NCI-H2029 (cell line): ENCODE measurements at places on chromosomes 11 and 22.
A peak's percentile ranks its signal among the peaks of the same experiment; 100 is the strongest.

- DNase-seq, result no peak
Observed at GRCh38 chr11:131522851-131523250, 152.4 kb downstream of the NTM start.

DNA sequence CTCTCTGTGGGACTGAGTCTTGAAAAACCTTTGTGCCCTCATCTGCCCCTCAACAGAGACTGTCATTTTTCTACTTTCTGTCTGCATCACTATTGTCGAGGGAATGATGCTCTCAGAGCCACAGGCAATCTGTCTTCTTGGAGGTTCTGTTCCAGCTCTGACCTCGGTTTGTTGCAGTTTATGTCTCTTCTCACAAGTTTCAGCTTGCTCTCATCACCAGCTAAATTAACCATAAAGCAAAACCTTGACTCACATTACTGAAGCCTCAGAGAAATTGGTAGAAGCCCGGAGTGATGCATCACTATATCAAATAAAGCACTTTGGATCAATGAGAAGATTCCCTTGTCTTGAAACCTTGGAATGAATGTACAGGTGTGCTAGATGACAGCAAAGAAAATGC is 60.6 kb upstream of the BLID start:
- no peak for DNase-seq

- no peak for DNase-seq
Observed at GRCh38 chr11:30705913-30706675, 119.9 kb upstream of the MPPED2 start.

DNA sequence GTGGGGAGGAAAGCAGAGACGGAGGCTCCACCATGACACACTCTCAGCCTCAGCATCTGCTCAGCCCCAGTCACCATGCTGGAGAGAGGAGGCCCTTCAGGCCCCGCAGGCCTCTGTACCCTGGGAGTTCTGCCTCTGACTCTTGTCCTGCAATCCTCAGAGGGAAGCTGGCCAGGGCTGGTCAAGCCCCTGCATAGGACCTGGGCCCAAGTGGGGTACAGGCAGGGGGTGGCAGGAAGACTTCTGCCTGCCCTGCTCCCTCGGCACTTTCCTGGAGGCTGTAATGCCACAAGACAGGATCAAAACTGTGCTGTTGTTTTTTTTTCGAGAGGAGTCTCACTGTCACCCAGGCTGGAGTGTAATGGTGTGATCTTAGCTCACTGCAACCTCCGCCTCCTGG is 33.7 kb downstream of the LRRC74B start:
- no peak for DNase-seq

GRCh38 chr11:6646918-6647679 is 8.5 kb downstream of the DCHS1 start:
- no peak for DNase-seq

DNA sequence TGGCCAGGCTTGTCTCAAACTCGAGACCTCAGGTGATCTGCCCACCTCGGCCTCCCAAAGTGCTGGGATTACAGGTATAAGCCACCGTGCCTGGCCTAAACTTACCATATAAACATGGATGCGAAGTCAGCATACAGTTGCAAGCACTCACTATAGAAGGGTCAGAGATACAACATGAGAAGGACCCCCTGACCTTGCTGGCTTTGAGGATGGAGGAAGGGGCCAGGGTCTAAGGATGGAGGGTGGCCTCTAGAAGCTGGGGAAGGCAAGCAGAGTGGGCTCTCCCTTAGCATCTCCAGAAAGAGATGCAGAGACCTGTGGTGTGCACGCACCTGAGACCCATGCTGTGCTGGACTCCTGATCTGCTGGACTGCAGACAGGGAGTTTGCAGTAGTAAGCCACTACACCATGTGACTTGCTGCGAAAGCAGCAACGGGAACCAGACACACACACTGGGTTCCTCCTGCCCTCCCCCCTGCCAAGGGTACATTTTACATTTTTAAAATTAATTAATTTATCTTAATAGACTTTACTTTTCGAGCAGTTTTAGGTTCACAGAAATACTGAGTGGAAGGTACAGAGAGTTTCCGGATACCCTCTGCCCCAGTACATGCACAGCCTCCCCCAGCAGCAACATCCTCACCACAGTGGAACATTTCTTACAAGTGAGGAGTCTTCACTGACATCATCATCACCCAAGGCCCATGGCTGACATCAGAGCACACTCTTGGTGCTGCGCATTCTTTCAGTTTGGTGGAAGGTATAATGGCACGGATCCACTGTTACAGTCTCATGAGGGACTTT is 170.1 kb upstream of the B3GAT1 start:
- DNase-seq, result no peak

DNA sequence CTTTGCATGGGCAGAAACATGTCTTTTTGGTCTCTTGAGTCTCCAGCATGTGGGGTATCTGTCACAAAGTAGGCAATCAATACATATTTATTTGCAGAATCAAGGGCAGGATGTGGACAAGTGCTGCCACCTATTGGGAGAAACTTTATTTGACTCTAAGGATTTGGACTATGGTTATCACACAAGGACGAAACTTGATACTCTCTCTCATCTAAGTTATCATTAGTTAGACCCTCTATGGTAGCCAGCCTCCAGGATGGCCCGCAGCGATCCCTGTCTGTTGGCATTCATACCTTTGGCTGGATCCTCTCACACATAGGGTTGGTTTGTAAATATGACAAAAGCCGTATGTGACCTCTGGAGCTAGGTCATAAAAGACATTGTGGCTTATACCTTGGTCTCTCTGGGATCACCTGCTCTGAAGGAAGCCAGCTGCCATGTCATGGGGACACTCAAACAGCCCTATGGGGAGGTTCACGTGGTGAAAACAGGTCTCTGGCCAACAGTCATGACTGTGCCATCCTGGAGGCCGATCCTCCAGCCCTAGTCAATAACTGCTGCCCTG is 1.1 kb upstream of the FBXO7 start:
- peak; percentile 4 for DNase-seq

DNA sequence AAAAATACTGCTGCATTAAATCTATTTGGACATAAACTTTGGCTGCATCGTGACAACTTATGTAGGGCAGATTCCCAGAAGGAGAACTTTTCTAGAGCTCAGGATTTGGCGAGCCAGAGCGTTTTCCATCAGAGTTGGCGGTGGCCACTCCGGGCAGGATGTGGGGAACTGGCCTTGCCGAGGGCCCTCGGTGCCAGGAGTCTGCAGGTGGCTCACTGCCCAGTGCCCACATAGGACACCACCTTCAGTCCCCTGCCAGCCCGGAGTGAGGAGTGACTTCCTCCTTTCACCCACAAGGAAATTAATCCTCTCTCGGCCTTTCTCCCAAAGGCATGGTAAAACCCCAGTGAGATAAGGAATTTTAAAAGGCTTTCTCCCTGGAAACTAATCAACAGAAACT is 1.6 kb upstream of the LGALS2 start:
- DNase-seq, result peak; percentile 55

- DNase-seq, result no peak
Observed at GRCh38 chr22:20572132-20572802, 64.9 kb downstream of the MED15 start.

GRCh38 chr11:83558281-83558680 is 272.1 kb upstream of the CCDC90B start:
- DNase-seq, result no peak

DNA sequence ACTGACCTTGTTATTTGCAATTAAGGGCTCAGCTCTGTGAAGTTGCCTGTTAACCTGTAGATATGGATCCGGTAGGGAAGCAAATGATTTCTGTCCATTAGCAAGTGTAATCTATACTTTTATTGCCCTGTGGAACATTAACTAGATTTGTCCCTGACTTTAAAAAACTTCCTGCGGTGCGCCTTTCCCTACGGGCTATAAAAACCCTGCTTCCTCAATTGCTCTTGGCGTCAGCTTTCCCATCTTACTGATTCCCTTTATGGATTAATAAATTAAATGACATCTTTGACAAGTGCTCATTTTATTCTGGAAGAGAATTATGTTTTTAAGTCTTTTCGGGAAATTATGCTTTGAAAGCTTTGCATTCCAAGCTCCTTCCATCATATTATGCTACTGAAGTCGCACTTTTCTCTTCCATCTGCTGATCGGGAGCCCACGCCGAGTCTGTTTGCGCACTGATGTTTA is 18.3 kb upstream of the CLMP start:
- DNase-seq, result no peak

DNA sequence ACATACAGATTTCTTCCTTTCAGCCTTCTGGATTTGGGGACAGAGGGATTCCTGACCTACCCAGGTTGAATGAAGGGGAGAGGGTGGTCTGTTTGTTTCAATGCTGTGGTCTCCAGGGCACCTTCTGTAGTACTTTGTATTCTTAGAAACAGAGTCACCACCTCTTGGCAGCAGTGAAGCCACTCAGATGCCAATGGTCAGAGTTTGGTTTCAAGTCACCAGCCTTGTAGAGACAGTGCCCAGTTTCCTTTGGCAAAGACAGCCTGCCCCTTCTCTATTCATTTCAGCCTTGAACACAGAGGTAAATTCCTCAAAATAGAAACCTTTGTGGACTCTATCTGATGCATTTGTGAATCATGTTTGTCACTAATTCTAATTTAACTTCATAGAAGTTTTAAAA is 111.7 kb upstream of the RASSF10 start:
- no peak for DNase-seq

DNA sequence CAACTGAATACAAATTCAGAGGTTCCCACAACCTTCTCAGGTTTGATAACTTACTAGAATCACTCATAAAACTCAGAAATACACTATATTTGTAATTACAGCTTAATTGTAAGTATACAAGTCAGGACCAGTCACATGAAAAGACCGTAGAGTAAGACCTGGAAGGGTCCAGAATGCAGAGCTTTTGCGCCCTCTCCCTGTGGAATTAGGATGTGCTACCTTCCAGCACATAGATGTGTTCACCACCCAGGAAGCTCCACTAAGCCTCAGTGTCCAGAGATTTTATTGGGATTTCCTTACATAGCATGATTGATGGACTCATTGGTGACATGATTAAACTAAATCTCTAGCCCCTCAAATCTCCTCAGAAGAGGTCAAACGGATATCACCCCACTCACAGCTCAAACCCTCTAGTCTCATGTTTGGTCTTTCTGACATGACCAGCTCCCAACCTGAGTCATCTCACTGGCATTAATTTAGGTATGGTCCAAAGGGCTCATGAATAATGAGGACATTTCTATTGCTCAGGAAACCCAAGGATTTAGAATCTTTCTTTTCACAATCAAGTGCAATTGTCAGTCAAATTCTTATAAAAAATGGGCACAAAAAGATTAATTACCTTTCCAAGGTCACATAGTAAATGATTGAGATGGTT is 77.2 kb upstream of the UBASH3B start:
- DNase-seq, result no peak

- DNase-seq, result no peak
Observed at GRCh38 chr11:28838741-28839140, 730.6 kb downstream of the METTL15 start.

- no peak for DNase-seq
Observed at GRCh38 chr11:78651923-78652842, 77.5 kb upstream of the NARS2 start.

GRCh38 chr22:42410708-42411107 is 21.5 kb downstream of the NFAM1 start:
- no peak for DNase-seq

GRCh38 chr11:11459578-11459977 is 106.5 kb upstream of the CSNK2A3 start:
- no peak for DNase-seq

DNA sequence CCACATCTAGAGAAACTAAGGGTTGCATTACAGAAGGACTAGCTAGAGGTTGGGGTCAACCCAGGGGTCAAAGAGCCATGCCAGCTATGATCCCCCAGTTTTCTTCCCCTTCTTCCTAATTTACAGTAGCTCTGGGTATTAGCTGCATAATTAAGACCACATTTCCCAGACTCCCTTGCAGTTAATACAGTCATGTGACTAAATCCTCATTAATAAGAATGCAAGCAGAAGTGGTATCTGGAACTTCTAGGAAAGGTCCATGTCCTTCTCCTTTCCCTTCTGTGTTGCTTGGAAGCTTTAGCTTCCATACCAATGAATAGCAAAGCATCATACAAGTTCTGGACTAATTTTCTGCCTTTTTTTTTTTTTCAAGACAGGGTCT is 19.1 kb upstream of the LMO2 start:
- DNase-seq, result no peak

- DNase-seq, result no peak
Observed at GRCh38 chr11:65857500-65857852, 504 bp downstream of the CFL1 start.
